Stimulated activated CD4-positive, alpha-beta T cell treated with anti-CD3 and anti-CD28 coated beads, Interleukin-15, amount 100 ng/mL, for 1 hour (primary cell): ENCODE measurements at places on chromosomes 1 and 21.

DNA sequence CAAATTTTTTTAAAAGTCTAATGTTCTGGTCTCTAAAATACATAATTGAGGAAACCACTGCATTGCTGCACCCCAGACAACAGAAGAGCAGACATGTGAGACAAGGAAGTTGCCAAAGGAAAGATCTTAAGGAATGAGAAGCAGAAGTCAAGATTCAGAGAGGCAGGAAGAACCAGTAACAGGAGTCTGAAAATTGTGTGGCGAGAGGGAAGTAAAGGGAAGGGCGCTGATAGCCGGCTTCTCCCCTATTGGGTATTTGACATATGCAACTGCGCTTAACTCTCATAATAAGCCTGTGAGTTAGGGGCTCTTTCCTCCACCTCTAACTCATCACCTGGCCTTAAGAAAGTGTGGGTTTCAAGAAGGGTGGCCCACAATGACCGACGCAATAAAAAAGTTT, 21.9 kb upstream of the KIF14 start:
- no peak for DNase-seq

DNA sequence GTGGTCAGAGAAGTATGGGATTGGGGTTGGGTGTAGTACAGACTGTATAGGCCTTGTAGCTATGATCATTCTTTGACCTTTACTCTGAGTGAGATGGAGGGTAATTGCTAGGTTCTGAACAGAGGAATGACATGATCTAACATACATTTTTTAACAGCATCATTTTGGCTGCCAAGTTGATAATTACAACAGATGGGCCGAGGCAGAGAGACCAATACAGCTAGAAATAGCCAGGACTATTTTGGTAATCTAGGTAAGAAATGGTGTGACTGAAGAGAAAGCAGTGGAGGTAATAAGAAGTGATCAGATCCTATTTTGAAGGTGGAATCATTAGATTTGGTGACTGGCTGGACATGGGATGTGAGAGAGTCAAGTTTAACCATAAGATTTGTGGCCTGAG, 43.5 kb downstream of the RPAP2 start:
- no peak for DNase-seq

DNA sequence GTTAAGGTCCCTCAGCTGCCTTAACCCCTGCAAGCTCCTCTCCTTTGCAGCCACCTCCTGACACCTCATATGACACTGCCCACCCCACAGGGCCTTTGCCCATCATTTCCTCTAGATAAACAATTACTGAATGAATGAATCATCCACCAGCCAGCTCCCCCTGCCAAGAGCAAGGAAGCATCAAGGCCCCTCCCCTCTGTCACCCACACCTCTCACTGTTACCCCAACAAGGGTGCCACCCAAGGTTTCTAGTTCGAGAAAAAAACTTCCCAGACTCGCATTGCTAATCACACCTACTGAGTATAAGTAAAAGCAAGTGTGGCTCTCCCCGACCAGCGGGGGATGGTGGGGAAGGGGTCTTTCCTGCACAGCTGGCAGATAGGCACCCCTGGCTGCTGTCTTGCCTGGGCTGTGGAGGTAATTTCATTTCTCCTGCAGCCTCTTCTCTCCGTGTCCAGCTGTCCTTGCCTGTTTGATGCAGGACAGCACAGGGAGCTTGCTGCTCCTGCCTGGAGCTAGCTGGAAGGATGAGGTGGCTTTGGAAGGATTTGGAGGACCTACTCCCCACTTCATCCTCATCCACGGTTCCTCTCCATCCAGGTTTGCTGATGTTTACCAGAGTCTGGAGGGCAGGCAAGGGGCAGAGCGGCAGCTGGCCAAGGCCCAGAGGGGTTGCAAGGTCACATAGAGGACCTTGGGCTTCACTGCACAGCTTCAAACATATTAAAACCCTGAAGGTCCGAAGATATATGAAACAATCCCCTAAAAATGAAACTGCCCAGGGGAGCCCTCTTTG, 33.1 kb upstream of the LBR start:
- no peak for DNase-seq

GRCh38 chr1:184390889-184391288, 4.1 kb downstream of the C1orf21 start:
- DNase-seq: no peak

DNA sequence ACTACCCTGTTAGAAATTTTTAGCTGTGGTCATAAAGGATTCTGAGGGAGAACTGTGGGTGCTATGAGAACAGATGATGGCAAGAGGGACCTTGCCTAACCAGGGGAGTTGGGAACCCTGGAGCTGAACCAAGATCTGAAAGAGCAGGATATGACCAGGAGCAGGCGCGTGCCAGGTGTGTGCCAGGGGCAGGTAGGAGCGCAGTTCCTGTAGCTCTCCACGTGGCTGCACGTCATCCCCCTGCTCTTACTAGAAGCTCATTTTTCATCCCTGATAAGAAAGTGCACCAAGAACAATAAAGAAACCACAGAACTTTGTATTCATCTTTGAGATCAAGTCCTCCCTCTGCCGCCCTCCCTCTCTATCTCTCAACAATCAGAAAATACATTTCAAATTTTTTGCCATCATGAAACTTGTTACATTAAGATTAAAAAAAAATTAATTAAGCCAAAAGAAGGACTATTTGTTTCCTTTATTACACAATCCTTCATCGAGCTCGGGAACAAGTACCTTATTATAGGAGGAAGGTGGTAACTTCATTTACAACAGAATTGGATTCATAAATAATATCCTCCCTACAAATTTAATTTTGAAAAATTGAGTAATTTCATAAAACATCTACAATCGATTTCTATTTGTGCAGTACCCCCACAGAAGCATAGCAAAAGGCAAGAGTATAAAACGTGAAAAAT, 78.5 kb downstream of the SLC35F3 start:
- no peak for DNase-seq

DNA sequence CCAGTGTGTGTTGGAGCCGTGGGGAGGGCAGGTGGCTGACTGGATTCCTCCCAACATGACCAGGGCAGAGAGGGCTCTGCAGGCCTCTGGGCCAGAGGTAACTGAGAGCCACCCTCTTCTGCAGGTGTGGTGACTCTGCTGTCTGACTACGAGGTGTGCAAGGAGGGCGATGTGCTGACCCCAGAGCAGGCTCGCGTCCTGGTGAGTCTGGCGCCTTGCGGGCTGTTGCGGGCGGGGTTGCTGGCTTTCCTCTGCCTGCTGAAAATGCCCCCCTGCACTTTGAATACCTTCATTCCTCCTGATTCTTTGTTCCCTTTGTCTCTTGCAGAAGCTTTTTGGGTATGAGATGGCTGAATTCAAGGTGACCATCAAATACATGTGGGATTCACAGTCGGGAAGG, 6.7 kb downstream of the MRTO4 start:
- no peak for DNase-seq

GRCh38 chr1:216686860-216687766, 36.1 kb downstream of the ESRRG start:
- no peak for DNase-seq

- DNase-seq: no peak
Measured at GRCh38 chr1:36093226-36093625, 4.5 kb downstream of the ADPRS start.

- DNase-seq: no peak
Measured at GRCh38 chr1:109094377-109094803, 3.8 kb downstream of the TMEM167B start.

- no peak for DNase-seq
Measured at GRCh38 chr1:225987491-225988316, 11.4 kb downstream of the SDE2 start.

GRCh38 chr1:183911285-183911684, 106.4 kb downstream of the RGL1 start:
- DNase-seq: no peak

DNA sequence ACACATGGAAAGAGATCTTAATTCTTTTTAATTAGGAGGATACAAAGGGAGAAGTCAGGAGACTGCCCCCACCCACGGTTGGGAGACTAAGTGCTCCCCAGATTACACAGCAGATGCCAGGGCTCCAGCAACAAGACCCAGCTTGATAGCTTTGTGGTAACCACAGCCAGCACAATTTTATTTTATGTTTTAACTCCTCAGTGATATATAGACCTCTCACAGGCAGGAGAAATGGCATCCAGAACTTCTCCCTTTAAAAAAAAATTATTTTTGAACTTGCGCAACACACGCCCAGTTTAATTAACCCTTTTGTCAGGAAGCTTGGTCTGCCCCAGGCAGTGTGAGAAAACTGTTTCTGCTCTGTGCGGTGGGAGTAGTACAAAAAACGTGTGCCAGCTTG, 62.6 kb upstream of the ACOT11 start:
- DNase-seq: no peak

DNA sequence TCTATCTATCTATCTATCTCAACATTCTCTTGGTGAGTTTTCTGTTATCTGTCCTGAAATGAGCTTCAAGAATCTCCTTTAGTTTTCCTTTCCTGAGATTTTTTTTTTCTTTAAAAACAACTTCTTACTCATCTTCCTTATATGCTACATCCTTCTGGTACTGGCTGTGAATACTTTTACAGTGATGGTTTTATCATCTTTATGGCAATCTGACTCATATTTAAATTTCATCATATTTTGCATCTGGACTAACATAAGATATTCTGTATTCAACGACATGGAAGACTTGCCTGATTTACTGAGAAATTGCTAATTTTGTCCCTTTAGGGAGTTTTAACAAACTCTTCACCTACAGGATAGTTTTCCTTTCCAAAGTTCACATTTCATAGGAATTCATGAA, 33.0 kb downstream of the PDE4B start:
- no peak for DNase-seq

GRCh38 chr1:25487628-25488027, 55.8 kb upstream of the LDLRAP1 start:
- no peak for DNase-seq

- no peak for DNase-seq
Measured at GRCh38 chr1:241357366-241358340, 648 bp upstream of the RGS7 start.

- no peak for DNase-seq
Measured at GRCh38 chr1:10046356-10047085, 13.8 kb downstream of the UBE4B start.

GRCh38 chr1:10280439-10281350, 70.3 kb downstream of the KIF1B start:
- no peak for DNase-seq

DNA sequence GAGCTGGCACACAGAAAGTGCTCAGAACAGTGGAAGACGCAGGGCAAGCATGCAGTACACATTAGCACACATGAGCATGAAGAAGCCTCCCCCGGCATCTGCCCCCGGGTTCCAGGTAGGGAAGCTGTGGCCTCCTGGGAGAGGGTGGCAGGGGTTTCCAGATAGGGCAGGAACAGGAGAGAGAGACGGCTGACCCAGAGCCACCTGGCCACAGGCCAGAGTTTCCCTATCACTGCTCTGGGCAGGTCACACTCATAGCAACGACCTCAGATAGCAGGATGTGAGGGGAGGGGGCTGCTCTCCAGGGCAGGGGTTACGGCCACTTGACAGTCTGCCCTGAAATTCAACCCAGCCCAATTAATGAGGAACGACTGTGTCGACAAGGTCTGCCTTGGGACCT, 36.6 kb downstream of the GLIS1 start:
- DNase-seq: no peak

DNA sequence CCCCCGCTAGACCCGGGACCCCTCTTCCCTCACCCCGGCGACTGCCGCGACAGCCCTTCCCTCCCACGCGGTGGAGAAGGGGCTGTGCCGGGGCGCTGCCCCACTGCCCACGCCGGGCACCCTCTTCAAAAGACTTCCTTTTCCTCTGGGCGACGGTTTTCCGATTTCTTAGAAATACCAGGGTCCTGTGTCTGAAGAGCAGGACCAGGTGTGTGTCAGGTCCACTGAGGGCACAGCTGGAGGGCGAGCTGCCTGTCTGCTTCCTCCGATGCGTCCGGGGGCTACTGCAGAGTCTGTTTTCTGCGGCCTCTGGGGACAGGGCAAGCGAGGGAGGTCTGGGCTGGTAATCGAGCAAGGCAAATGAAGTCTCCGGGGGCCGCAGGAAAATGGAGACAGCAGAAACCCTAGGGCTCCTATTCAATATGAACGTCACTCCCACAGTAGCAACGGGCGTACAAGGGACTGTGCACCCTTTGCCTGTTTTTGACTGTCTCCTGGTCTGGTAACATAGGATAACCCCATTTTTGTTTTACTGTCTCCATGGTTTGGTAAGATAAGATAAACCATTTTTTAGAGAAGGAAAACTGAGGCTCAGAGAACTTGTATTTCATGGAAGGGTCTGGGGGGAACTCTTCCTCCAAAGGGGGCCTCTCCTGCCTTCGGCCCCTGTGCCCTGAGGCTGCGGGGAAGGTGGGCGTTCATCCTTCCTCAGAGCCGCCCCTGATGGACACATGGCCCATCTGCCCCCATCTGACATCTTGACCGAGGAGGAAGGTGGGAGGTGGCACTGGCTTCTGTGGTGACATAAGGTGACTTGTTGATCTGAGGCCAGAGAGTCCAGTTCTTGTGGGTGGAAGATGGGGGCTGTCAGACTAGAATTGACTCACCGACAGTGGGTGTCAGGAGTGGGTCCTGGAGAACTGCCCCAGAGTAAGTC, 970 bp downstream of the TNFRSF1B start:
- no peak for DNase-seq

DNA sequence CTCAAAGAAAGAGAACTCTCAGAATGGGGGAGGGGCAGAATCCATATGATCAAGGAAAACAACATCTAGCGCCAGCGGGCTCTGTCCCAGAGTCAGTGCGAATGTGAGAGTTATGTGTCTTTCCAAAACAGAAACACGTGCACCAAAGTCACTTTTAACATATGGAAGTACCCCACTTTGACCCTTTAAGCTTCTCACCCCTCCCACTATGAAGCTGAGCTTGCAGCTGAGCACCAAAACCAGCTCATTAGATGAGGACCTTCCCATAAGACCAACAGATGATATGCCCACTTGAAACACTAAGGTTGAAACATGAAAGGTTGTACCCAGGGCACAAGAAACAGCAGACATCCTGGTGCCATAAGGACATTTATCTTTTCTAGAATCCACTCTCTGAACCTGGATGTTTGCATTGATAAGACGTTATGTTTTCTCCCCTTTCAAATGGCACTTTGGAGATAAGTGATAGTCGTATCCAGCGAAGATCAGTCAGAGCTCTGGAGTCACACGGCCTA, 171.0 kb downstream of the TGFBR3 start:
- no peak for DNase-seq

- DNase-seq: no peak
Measured at GRCh38 chr1:207841901-207842300, 69.0 kb downstream of the CD34 start.

GRCh38 chr21:36709030-36709867, 10.3 kb downstream of the SIM2 start:
- DNase-seq: no peak

GRCh38 chr1:27300341-27301051, 21.5 kb upstream of the TMEM222 start:
- peak; percentile 58 for DNase-seq

GRCh38 chr1:10835822-10836421, 39.5 kb upstream of the CASZ1 start:
- no peak for DNase-seq

DNA sequence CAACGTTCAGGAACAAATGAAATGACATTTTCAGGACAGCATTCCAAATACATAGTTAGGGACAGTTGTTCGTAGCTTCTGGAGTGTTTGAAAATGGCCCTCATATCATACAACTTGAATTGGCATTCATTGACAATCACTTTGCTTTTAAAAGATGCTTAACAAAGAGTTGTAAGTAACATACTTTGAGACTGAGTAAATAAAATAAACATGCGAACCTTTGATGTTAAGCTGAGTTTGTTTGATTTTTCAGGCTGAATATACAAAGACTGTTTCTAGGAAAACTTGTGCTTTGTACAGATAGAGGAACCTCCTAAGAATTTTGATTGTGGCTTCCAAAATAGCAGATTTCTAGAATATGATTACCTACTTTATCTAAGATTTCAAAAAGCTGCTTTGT, 45.3 kb downstream of the ITSN1 start:
- DNase-seq: no peak

GRCh38 chr1:11072216-11072917, 12.5 kb upstream of the SRM start:
- no peak for DNase-seq
